ENCODE measurements at places on chromosomes 2 and 18.

DNA sequence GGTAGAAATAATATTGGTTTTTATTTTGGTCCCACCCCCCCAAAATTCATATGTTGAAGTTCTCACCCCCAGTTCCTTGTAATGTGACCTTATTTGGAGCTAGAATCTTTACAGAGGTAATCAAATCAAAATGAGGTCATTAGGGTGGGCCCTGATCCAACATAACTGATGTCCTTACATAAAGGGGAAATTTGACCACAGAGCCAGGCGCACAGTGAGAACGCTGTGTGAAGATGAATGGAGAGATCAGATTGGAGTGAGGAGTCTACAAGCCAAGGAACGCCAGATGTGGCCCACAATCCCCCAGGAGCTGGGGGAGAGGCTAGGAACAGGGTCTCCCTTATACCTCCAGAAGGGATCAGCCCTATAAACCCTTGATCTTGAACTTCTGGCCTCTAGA, 31.6 kb upstream of the TRIB2 start:
- DNase-seq = no peak

DNA sequence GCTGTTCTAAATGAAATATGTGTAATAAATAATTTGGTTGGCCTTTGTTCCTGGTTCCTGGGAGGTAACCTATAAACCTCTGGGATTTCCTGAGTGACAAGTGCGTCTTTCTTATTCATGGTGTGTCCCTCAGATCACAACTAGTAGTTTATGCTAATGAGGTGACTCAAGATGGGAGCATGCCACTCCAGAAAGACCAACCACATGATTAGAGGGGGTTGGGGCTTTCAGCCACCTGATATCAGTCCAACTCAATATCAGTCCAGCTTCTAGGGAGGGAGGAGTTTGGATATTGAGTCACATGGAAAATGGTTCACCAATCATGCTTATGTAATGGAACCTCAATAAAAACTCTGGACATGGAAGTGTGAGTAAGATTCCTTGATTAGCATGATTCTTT, 96.6 kb downstream of the QPCT start:
- DNase-seq = no peak

DNA sequence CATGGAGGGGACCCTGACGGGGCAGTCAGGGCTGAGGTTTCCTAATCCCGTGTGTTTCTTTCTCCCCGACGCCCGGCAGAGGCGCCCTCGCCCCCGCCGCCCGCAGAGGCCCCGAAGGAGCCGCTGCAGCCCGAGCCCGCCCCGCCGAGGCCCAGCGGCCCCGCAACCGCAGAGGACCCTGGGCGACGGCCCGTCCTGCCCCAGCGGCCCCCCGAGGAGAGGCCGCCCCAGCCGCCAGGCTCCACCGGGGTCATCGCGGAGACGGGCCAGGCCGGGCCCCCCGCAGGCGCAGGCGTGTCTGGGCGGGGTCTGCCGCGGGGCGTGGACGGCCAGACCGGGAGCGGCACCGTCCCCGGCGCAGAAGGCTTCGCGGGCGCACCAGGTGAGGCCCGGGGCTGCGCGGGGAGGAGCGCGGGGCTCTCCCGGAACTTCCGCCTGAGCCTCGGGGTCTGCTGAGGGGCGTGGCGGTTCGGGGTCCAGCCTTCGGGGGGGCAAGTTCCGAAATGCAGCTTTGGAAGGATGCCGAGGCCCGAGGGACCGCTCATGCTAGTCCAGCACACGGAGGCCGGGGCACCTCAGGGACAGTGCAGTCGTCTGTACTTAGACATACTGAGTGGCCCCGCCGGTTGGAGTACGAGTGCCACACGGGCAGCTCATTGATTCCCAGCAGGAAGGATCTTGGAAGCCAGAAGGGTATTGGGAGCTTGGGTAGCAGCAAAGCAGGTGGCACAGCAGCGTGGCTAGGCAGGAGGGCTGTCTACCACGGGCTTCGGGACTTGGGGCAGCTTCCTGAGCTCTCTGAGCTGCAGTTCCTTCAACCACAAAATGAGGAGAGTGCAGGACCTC, 60.1 kb downstream of the EMILIN2 start:
- DNase-seq = no peak

DNA sequence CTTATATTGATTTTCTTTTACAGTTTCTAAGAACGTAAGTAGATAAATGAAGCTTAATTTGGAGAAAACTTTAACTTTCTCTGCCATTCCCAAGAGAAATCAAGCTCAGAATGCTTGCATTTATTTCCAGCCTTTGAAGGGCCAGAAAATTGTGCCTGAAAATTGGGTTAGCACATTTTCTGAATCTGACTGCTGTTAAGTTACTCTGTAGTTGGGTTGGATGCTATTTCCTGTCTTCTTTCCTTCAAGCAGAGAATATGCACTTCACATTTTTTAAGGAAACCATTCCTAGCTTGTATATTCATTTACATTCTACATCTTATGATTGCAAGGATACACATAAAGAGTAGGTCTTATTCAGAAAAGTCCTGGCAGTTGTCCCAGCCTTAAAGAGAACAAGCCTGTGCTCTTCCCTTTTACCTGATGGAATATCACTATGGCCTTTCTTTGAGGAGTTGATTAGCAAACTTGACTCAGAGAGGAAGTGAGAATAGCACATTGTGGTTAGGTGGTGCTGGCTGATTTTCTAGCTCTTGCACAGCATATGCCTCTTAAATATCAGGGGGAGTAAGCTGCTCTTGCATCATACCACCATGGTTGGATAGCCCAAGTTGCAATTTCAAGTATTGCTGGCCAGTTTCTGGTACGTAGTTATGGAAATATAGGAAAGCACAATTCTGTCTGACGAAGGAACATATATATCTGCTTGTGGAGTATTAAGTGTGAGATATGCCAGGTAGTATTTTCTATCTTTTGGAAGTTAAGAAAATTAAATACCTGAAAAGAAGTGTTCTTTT, 133.7 kb downstream of the COMMD1 start:
- DNase-seq = peak; percentile 41

DNA sequence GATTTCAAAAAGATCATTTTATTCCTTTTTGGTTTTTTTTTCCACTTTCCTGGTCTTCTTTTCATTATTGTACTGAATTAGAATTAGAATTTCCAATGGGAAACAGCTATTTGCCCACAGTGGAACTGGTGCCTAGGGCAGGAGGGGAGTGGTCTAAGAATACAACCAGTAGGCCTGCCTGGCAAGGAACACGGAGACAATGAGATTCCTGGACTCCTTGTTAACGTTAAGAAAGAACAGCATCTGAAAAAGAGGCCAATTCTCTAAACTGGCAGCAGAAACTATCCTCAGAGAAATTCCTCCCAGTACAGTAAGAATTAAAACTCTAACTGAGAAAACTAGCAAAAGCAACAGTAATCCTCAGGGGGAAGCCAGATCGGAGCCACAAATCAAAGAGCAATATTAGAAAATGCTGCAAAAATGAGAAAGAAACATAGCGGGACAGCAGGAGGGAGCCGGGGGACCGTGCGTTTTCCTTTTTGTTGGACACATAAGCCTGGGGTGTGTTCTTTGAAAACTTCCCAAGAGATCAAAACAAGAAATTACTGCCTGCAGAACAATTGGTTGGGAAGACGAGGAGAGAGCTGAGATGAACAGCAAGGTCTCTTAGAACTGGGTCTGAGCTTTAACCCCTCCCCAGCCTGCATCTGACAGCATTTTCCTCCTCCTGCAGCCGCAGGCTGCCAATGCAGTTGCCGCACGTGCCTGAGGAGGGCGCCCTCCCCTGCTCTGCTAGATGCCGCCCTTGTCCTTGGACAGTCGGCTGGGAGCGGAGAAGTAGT, 776.0 kb downstream of the TSN start:
- DNase-seq = no peak

DNA sequence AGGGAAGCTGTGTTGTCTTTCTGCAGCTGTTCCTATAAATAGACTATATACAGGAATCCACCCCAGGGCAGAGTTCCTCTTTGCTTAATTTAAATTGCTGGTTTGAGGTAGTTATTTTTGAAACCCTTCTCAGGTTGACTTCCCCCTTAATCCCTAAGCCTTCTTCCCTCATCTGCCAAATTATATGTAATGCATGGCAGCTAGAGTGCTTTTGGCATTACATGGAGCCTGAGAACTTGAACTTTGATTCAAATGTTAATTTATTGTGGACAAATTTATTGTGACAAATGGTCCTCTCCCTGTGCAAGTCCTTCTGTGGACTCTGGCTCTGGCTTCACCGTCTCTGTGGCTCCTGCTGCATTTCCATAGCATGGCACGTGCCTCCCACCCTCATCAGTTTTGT, 29.2 kb downstream of the MYO1B start:
- DNase-seq = no peak

- DNase-seq = no peak
Observed at GRCh38 chr18:13989199-13989598, 73.9 kb upstream of the MC2R start.

DNA sequence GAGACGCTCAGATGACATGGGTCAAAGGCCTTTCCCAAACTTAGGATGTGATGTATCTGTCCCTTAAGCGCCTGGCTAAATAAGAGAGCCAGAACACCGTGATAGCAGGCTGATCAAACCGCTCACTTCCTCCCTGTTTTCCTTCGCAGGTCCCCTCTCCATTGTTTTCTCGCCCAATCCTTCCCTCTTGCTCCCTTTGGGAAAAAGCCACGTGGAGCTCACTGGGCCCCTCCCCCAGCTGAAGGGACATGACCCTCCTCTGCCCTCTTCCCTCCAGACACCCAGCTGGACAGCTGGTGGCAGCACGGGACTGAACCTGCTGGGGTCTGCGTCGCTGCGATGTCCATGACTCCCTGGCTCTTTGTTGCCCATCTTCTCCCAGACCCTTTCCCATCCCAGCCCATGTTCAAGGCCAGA, 201.7 kb downstream of the TNS1 start:
- no peak for DNase-seq

GRCh38 chr2:172931256-172931894, 144.3 kb upstream of the MAP3K20 start:
- no peak for DNase-seq

DNA sequence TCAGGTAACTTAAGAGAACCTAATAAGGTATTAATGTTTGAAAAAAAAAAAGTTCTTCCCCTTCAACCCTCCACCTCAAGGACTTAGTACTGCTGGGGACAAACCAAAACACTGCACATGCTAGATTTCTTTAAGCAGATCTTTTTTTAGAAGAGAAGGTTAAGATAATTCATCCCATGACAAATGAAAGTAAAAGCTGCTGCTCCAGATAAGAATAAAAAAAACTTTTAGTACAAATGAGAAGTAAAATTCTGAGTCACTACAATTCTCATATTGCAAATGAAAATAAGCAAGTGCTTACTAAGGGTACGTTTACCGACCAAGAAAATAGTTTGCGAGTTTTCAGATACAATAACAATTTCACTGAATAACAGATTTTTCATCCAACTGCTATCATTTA, 8.9 kb downstream of the STAM2 start:
- DNase-seq = no peak

GRCh38 chr2:47037678-47038077, 117.4 kb downstream of the STPG4 start:
- no peak for DNase-seq

- DNase-seq = no peak
Observed at GRCh38 chr2:98691303-98691702, 39.6 kb downstream of the MGAT4A start.

- DNase-seq = no peak
Observed at GRCh38 chr18:45186832-45187231, 428.4 kb upstream of the SLC14A2 start.

DNA sequence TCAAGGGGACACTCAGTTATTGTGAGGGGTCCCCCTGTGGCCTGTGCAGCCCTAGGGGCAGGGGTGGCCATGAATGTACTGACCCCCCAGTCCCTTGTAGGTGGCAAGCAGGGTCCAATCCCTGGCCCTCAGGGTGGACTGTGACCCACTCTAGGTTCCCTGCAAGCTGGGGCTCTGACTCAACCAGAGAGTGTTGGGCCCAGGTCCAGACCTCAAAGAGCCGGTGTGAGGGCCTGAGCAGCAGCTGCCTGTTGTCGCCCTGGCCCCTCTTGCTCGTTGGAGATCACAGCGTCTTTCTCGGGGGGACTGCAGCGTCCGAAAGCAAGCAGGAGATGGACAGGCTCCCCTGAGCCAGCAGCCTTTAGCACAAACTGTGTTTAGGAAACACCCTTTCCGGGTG, 66.8 kb upstream of the ATG16L1 start:
- no peak for DNase-seq

GRCh38 chr2:29213888-29214291, 98.7 kb downstream of the CLIP4 start:
- DNase-seq = no peak

- no peak for DNase-seq
Observed at GRCh38 chr2:44109166-44109565, 59.5 kb upstream of the PPM1B start.

- no peak for DNase-seq
Observed at GRCh38 chr2:42602218-42602875, 33.9 kb downstream of the MTA3 start.

GRCh38 chr18:51617167-51617566, 419.7 kb upstream of the MEX3C start:
- no peak for DNase-seq

DNA sequence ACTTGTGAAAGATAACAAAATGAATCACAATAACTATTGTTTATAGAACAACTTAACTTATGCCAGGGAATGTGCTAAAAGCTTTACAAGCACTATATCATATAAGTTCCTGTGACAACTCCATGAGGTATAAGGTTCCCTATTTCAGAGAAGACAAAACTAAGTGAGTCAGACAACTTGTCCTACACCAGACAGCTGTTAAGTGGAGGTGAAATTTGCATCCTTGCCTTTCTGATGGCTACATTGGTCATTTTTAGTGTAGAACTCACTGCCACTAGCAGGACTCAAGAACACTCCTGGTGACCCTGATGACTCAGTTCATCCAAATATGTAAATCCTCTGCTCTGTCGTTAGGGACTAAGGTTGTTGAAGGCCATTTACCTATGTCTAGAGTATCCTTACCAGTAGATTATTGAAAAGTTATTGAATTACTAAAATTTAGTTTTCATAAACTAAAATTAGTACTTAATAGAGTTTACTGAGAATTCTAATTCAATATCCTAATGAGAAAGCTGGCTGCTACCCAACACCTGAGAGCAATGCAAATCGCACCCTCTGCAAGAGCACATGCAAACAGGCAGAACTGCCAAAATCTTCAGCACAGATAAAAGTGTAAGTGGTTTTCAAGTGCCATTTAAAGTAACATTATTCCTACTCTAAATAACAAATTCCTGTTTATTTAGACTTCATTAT, 636.2 kb downstream of the NRXN1 start:
- no peak for DNase-seq

DNA sequence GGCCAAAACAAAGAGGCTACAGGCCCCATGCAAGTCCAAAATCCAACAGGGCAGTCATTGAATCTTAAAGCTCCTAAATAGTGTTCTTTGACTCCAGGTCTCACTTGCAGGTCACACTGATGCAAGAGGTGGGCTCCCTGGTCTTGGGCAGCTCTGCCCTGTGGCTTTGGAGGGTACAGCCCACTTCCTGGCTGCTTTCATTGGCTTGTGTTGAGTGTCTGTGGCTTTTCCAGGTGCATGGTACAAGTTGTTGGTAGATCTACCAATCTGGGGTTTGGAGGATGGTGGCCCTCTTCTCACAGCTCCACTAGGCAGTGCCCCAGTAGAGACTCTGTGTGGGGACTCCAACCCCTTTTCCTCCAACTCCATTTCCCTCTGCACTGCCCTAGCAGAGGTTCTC, 115.8 kb upstream of the ALKAL2 start:
- DNase-seq = no peak

- DNase-seq = no peak
Observed at GRCh38 chr2:101872480-101872879, 119.3 kb upstream of the IL1R2 start.
